ENCODE measurements at places on chromosomes 6 and 20.

- peak; percentile 21 for DNase-seq
These were observed 46.3 kb downstream of the OR2B2 start for GRCh38 chr6:27865850-27866356.

- no peak for DNase-seq
These were observed 136.3 kb upstream of the MLIP start for GRCh38 chr6:53974941-53975340.

DNA sequence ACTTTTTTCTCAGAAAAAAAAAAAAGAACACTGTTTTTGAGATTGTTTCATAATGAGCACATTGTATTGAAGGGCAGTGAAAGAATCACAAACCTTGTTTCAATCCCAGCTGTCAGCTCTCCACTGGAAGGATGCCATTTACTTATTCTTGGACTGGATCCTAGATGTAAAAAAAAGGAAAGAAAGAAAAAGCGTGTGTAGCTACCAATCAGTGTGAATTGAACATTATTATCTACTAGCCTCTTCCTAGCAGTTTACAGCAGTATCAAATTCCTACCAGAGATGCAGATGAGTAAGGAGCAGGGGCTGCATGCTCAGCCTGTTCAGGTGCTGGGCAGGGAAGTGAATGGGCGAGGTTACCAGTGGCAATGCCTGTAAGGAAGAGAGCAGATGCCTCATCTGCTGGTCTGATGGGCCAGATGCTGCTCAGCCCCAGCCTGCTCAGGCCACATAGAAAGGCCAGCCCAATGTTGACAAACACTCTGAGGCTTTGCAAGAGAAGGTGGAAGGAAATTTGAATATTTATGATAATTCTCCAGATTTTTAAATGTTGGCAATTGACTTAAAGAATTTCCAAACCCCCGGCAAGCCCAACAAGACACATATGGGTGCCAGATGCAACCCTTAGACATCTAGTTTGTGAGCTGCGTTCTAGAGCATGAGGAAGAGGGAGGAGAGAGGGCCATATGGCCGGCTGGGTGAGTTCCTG is 189.5 kb downstream of the IBTK start:
- no peak for DNase-seq

DNA sequence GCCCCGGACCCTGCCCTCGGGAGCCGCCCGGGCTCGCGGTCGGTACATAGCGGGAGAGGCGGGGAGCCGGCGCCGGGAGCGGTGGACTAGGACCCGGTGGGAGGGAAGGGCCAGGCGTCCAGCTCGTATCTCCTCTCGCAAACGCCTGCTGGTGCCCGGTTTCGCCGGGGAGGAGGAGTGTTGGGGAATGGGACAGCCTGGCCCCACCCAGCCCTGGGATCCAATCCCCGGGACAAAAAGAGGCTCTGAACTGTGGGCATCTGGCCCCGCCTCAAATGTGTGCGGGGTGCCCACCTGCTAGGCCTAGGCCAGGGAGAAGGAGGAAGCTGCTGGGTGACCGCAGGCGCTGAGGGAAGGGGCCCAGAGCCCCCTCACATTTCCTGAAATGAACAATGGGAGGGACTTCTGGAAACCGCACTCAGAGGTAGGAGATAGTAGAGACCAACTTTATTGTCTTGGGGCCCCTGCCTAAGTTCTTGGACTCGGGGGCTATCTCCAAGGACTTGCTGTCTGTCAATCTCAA is at the start of gene KCNK17:
KCNK17 (minus strand) TSS at position 147 of the 523 bp plus-strand sequence; CDS start at position 48, 99 bp downstream.
- DNase-seq, result no peak
